ENCODE measurements at places on chromosomes 1 and 21.
A peak's percentile ranks its signal among the peaks of the same experiment; 100 is the strongest.

- DNase-seq, result peak; percentile 93
Observed at GRCh38 chr1:2466958-2467554, 9.0 kb upstream of the PLCH2 start.

DNA sequence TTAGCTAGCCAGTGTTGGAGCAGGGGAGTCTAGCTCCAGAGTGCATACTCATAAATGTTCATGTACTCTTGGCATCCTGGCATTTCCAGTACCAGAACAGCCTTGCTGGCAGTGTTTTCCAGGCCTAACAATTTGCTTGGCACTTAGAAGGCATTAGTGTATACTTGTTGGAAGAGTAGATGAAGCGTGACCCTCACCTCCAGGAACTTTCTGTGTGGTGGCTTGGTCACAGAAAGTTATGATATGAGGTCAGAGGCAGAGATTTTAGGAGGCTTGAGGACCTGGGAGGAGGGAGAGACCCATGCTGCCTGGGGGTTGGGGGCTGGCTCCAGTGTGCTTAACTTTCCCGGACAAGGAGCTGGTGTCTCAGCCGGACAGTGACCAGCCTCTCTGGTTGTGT, 52.7 kb upstream of the GCLM start:
- DNase-seq, result no peak

DNA sequence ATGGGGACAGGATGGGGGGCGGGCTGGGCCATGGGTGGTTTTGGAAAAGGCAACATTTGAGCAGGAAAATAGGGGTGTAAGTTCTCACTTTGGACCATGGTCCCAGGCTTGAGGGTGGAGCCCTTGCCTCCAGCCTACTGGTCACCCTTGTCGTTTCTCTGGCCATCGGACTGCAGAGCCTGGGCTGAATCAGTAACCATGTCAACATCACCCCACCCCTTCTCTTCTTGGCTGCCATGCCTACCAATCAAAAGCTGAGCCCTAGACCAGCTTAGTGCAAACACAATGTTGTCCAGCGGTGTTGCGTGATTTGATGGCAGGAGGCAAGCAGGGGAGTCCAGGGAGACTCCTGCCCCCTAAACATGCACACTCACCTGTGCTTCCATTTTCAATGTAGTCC, 231.0 kb upstream of the KAZN start:
- no peak for DNase-seq

GRCh38 chr1:8020032-8020431, 6.1 kb downstream of the ERRFI1 start:
- DNase-seq, result no peak

- no peak for DNase-seq
Observed at GRCh38 chr21:44846224-44846484, 27.3 kb downstream of the PTTG1IP start.

All from iPS-NIHi11 (cell line).